ENCODE measurements at places on chromosomes 4 and X.
A peak's percentile ranks its signal among the peaks of the same experiment; 100 is the strongest.

DNA sequence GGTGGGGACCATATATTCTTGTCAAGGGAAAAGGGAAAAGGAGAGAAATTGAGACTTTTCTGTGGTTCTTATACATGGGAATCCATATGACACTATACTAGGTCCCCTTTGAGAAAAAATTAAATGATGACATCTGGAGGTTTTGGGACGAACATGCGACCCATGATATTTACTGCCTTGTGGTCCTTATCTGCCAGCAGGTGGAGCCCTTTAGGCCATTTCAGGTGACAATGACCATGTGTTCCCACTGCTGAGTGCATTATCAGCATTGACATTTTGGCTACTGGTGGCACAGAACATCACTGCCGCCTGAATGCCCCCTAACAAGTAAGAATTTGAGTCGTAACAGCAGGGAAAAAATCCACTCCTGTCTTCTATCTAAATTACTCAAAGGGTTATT is 843.4 kb downstream of the FSTL5 start:
- DNase-seq = no peak

DNA sequence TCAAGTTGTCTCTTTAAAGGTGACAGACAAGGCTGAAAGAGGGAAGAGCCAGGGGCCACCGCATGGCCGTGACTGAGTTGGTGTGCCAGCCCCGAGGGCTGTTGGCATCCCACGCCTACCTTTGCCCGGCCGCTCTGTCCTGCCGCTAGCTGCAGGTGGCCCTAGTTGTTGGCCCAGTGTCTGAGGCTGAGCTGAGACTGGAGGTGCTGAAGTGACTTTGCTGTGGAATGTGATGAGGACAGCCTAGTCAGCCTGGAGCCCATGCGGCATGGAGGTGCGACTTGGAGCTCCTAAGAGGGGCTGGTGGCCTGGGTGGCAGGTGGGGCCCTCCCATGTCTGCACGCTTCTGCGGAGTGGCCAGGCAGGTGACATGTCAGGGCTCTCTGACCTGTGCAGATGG is 6.6 kb downstream of the TADA2B start:
- DNase-seq = no peak

GRCh38 chrX:106728337-106728736 is 1.8 kb downstream of the RNF128 start:
- DNase-seq = no peak

DNA sequence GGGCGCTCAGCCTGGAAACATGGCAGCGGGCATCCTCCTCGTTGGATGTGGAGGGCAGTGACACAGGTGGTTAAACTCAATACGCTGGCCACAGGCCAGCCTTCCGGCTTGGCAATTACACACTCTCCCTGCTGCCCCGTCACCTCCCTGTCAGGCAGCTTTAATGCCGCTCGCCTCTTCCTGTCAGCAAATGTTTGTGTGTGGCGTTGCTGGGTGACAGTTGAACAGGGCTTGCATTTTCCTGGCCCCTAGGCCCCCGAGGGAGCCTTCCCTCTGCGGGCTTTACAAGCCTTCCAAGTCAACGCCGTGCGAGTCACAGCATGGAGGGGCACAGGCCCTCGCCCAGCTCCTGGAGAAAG is 620.0 kb downstream of the BCOR start:
- DNase-seq = no peak

DNA sequence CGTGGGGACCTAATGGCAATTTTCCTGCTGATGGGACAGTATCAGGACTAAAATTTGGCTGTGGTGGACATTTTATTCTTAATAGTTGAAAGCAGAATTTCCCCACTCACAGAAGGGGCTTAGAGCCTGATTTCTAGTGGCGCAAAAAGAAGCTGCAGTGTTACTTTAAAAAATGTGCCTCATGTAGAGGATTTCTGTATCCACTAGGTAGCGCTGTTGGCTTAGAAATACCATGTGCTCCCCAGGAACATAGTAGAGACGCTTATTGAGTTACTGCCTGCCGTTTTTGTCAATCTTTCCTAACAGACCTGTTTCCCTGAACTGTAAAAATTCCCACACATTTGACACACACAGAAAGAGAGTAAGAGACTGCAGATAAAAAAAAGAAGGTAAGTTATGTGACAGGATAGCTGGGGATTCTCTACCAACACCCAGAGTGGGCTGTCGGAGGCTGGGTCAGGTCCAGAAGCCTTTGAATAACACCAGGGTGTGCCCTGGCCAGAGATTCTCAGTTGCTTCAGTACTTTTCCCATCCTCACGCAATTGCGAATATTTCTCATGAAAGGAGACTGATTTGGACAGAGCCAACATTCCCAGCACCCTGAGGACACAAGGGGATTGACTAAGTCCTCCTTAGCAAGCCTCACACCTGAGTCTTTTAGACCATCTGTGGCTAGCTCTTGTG is 88.4 kb downstream of the ZXDA start:
- DNase-seq = peak; percentile 1

DNA sequence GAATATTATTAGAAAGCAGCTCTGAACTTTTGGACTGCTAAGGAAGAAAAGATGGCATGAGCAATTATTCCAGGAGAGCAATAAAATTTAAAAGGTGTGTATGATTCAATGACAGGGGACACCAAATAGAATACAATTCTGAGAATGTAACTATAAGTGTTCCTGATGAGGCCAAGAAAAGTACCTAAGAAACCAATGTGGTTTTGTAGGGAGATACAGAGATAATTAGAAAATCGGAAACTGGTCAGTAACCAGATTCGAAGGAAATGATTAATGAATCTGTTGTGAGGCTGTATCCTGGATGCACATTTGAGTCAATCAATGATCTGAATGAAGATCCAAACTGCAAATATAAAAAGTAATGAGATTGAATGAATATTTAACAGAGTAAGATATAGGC is 6.0 kb downstream of the NOA1 start:
- no peak for DNase-seq

GRCh38 chr4:88979276-88979675 is 77.7 kb downstream of the FAM13A start:
- DNase-seq = no peak

DNA sequence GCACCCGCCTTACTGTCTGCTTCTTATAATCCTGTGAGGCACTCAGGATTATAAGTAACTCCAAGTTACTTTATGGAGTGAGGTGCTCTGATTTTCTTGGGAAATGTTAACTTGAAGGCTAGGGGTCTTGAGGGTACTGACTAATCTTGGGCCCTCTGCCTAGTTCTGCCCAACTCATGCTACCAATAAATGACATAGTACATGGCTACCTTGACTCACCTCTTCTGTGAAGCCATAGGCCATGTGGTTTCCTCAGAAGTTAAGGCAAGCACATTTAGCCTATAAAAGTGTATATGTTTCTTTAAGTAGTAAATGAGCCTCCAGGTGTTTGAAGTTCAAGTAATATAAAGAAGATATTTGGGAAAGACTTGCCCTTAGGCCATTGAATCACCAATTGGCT is 99.8 kb upstream of the CASK start:
- DNase-seq = no peak

DNA sequence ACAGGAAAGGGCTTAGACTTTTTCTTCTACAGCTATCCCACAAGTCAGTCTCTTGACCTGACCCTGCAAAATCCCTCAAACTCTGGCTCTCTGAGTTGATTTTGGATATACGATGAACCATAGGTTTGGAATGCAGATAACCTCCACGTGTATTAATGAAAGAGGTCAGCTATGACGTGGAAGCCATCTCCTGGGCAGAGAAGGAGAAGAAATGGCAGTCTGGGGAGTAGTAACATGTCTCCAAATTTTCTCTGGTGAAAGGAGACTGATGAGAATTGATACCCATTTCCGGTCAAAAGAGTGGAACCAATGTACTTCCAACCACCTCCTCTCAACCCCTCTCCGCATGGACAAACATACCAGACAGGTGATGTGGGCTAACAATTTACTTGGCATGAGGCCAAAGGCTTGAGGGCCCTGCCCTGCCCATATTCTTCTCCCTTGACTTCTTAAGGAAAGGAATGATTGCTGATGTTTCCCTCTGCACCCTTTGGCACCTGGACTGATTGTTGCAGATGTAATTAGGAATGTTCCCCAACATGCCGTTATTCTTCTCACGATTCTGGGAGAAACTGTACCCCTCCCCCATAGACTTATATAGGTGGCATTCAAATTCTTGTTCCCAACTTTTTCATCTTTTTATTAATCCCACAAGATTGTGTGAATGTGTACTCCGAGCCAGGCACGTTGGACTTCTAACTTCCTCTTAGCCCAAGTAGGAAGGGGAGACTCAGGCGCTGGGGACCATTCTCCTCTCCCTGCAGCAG is 580 bp upstream of the PLS3 start:
- no peak for DNase-seq

DNA sequence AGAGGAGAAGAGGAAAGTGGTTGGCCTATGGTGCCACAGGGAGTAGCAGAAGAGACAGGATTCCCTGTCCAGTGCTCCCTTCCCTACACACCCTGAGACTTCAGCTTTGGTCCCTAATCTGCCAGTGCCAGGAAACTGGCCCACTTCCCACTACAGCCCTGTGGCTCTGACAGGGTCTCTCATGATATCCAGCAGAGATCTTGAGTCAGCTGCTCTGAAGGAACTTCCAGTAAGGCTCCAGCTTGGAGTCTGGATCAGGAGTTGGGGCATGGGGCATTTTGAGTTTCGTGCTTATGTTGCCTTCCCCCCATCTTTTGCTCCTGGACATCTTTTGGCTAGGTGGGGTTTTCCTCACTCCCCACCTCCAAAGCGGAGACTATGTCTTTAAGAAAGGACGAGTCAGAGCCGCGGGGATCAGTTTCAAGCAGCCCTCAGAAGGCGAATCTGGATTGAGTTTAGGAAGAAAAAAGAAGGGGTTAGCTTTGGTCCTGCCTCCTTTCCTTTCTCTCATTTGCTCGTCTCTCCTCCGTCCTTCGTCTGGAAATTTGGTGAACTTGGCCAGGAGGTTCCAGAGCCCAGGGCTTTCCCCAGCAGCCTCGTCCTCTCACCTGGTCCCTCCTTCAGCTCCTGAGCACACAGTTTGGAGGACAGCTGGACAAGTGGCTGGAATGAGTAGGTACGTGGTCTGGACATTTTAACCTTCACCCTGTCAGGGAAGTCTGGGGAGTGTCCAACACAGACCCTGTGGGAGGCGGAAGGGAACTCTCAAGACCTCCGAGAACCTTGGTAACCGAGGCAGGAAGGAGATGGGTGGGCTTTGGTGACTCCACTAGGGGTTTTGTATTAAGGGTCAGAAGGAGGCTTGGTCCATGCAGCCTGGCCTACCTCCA is 104.4 kb downstream of the RTL5 start:
- no peak for DNase-seq

DNA sequence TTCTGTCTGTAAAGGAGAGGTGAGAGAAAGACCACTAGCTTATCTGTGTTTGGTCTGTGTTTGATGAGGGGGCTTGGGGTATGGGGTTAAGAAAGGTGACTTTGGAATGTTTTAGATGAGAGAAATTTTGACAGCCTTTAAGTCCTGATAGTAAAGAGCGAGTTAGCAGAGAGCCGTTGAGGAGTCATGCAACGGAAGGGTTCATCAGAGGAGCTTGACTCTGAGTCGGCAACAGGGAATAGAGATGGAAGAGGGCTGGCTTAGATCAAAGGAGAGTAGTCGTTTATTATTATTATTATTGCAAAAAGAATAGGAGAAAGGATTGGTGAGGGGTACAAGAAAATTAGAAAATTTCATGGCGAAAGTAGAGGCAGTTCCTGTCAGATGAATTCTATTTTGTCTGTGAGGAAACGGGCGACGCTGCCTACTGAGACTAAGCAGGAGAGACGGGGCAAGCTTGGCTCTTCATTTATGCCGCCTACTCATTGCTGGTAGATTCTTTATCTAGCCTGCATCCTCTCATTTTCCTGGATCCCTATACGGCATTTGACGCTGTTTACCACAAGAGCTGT is 473 bp upstream of the VAMP7 start:
- no peak for DNase-seq

GRCh38 chr4:126799971-126800574 is 832.7 kb upstream of the INTU start:
- no peak for DNase-seq

- DNase-seq = no peak
Observed at GRCh38 chr4:59374416-59374815, 1825.7 kb upstream of the ADGRL3 start.

DNA sequence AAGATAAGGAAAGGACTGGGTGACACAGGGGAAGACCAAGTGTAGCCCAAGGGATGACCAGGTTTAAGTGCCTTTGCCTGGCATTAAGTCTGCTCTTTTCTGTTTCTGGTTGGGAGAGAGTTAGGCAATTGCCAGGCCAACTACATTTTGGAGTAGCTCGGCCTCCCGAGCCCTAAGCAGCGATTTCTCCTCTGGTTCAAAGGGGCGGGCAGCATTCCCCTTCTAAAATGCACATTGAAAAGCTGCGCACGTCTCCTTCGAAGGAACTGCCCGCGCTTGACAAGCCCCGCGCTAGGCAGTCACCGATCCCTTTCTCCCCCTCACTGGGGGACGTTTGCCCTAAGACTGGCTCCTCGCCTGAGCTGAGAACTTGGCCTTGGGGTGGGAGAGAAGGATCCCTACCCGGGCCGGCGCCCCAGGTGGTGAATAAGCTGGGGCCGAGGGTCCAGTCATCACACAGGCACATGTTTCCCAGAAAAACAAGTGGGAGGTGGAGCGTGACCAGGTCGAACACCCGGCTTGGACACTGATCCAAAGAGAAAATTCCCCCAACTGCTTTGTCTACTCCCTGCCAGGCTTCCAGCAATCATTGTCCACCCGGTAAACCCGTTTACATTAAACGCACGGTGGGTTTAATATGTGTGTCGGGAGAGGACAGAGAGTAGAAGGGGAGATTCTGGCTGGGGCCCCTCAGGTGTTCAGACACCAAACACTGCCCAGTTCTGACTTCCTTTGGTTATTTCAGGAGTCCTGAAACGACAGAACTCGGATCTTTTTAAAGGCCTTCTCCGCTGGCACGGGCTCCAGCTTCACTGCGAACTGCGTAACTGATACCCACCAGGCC is 4.0 kb downstream of the ARX start:
- DNase-seq = no peak

GRCh38 chrX:110280954-110281353 is 36.9 kb downstream of the AMMECR1 start:
- DNase-seq = no peak

DNA sequence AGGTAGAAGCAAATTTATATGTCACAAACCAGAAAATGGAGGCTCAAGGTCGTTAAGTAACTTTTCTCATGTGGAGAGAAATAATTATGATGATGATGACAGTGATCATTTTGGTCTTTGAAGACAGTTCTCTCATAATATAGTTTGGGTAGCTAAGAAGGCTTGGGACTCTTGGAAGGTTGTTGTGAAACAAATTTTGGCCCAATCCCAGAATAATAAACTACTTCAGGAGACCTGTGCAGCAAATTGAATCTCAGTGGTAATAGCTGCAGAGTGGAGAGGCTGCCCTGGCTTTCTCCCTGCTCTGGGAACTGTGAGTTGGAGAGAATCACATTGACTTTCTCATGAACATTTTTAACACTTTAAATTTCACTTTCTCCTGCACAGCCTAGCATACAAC is 217.2 kb upstream of the BOD1L1 start:
- DNase-seq = no peak

- no peak for DNase-seq
Observed at GRCh38 chr4:109826719-109827118, 1.1 kb upstream of the RRH start.

GRCh38 chrX:30888526-30889146 is 418 bp downstream of the TAB3 start:
- DNase-seq = no peak

- no peak for DNase-seq
Observed at GRCh38 chrX:82230013-82230412, 1028.1 kb downstream of the SH3BGRL start.

All from activated CD4-positive, CD25-positive, alpha-beta regulatory T cell treated with anti-CD3 and anti-CD28 coated beads, Interleukin-2, amount 50 U/mL, for 16 hours (primary cell).